Activated CD4-positive, alpha-beta T cell treated with anti-CD3 and anti-CD28 coated beads, Interleukin-2, amount 50 U/mL, for 1 hour (primary cell): ENCODE measurements at places on chromosomes 1 and 21.

GRCh38 chr21:44967082-44968047, 27.5 kb downstream of the SLX9 start:
- DNase-seq, result no peak

- DNase-seq, result no peak
Measured at GRCh38 chr1:161285521-161285920, 24.2 kb downstream of the MPZ start.

DNA sequence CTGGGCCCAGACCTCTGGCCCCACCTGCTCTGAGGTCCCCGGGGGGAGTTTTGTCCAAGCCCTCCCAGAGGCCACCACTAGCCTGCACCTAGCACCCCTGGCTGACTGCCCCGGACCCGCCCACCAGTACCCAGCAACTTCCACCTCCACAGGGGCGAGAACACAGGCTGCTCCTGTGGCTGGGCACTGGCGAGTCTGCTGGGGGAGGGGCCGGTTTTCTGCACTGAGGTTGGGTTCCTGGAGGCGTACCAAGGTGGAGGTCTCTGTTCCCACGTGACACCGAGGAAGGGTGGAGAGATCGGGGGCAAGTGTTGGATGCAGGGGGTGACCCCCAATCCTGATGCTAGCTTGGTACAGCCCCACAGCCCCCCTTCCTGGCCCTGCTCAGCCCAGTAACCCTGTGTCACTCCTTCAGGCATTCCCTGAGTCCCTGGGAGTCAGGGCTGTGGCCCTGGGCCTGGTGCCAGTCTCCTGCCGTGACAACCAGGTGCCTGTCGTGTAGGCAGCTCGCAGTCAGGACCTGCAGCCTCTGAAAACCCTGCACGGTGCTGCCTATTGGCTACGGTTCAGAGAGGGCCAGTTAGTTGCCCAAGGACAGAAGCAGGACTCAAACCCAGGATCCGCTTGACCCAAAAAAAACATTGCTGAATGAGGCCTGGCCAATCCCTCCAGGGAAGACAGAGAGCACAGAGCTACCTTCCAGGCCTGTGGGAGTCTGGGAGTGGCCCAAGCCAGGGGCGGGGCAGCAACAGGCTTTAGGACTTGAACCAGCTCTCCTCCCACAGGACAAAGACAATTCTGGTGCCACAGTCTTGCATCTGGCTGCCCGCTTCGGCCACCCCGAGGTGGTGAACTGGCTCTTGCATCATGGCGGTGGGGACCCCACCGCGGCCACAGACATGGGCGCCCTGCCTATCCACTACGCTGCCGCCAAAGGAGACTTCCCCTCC, 3.1 kb downstream of the ESPN start:
- DNase-seq, result no peak

- DNase-seq, result peak; percentile 74
Measured at GRCh38 chr1:75724472-75725022, at the start of gene ACADM. ACADM (plus strand) TSS chr1:75724709; CDS start chr1:75724788, 79 bp downstream.

DNA sequence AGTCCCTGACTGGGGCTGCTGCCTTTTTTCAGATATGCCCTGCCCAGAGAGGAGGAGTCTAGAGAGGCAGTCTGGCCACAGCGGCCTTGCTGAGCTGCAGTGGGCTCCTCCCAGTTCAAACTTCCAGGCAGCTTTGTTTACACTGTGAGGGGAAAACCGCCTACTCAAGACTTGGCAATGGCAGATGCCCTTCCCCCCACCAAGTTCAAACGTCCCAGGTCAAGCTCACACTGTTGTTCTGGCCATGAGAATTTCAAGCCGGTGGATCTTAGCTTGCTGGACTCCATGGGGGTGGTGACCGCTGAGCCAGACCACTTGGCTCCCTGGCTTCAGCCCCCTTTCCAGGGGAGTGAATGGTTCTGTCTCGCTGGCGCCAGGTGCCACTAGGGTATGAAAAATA, 18.3 kb upstream of the C1orf53 start:
- DNase-seq, result no peak

DNA sequence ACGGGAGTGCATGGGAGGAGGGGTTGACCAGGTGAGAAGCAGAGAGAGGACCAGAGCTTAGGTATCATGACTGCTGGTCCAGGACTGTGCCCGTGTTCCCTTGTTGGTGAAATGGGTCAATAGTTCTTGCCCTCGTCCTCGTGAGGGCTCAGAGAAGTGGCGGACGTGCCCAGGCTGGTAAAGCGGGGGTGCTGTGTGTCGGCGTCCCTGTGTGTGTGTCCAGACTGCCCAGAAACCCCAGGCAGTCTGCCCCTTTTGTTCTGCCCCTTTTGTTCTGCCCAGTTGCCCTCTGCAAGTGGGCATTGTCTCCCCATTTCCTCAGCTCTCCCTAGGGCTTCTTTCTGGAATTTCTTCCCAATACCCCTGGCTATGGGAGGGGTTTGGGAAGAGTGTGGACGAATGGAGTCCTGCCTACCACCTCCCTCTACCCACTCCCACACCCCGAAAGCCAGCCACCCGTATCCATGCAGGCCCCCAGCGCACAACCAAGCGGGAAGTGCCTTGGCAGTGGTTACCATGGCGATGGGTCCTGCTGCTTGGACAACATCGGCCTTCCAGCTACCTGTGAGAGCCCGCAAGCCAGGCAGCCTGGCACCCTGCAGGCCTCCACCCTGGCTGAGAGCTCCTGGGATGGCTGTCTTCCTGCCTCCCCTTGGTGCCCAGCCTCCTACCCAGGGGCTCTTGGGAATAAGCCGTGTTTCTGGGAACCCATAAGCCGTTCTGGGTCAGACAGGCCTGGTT, 34.7 kb downstream of the ACOT11 start:
- DNase-seq, result no peak

- DNase-seq, result no peak
Measured at GRCh38 chr1:214028649-214029406, 41.1 kb downstream of the PROX1 start.
